ENCODE measurements at places on chromosomes 11 and 22.
A peak's percentile ranks its signal among the peaks of the same experiment; 100 is the strongest.

DNA sequence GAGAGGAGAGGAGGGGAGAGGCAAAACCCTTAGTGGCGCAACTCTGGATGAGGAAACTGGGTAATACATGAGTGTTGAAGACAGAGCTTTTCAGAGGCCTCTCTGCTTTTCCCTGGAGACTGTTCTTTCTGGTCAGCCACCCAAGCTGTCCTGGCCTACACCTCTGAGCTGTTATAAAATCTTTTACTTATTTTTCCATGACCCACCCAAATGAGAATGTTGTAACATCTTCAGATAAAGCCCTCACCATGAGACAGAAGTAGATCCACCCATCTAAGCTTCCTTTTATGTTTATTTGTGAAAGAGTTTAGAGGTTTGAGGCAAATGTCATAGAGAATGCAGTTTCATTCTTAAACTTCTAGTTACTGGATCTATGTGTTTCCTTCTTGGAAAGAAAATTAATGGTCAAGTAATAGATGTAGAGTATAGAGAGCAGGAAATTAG, 20.3 kb upstream of the APLP2 start:
- no peak for DNase-seq

DNA sequence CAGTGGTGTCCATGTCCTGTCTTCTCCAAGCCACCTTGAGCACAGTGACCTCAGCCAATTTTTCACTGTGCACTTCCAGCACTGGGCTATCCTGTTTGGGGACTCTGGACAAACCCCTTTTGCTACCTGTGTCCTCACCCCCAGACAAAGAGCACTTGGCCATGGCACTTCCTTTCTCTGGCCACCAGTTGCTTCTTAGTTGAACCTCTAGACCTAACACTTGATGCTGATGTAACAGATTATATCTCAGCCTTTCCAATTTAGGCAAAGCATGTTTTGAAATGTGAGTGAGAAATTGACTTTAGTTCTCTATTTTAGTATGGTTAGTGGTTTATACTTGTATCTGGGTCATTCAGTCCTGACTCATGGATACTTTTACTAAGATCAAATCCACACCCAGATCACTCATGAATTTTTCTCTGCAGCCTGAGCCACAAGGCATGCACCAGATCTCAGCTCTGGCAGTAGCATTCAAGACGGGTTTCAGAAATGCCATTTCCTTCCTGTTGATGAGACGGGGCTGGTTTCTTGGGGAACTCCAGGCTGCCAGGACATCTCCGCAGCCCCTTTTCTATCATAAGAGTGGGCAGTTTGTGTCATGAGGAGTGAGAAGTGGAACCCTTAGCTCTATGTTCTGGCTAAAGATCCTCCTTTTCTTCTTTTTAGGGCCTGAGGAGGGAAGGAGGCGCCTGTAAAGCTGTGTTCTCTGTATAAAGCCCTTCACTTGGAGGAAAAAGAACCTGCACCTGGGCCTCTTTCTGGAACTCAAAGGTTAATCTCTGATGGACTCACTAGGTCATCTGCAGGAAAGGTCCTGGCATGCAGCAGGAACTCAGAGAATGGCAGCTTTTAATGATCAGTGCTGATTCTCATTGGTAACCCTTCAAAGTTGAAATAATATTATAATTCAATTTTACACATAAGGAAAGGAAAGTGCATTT, 185.6 kb upstream of the TENM4 start:
- no peak for DNase-seq

DNA sequence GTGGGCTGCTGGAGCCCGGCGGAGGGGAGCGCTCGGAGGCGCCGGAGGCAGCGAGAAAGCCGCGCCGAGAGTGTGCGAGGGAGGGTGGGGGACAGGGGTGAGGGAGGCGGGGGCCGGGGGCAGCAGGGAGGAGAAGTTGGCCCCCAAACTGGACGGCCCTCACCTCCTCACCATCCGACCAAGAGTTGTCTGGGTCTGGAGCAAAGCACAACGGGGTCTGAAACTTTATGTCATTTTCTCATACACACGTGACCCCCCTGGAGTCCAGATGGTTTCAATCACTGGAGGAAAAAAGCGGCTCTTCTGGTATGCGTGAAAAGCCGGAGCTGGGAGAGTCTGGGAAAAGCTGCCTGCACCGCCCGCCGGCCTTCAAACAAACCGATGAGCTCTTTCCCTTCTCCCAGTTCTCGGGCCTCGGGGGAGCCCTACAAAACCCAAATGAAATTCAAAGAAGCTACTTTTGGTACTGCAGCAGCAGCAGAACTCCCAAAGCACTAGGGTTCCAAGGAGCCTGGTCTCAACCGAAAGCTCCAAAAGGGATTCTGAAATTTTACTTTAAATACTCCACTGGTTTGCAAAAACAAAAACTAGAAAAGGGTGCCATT, 39.7 kb upstream of the AKIP1 start:
- DNase-seq = peak; percentile 71

DNA sequence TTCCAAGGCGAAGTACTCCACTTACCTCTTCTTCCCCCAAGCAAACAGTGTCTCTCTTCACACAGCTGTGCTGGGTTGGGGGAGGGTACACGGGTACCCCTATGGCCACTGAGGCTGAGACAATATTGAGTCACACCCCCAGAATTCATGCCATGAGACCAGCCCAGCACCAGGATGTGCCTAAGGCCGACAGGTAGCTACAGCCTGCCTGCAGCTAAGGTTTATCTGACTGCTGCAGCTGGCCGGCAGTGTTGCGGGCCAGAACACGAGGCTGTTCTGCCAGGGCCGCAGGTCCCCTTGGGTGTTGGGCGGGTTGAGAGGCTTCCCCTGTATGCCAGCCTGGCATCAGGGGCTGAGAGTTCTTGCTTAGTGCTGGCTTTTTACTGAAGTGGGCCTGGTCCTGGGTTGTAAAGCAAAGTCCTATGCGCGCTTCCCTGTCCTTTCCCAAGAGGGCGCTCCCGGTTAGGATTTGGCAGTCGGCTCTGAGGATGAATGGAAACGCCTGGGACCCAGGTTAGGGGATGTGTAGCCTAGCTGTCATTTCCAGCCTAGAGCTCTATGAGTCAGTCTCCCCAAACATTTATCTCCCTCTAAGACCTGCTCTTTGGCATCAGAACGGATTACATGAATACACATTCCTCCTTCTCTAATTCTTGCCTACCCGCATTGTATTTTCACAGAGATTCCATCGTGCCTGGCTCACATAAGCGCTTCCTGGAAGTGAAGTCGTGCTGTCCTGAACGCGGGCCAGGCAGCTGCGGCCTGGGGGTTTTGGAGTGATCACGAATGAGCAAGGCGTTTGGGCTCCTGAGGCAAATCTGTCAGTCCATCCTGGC, 7.1 kb downstream of the USP18 start:
- DNase-seq = peak; percentile 86

DNA sequence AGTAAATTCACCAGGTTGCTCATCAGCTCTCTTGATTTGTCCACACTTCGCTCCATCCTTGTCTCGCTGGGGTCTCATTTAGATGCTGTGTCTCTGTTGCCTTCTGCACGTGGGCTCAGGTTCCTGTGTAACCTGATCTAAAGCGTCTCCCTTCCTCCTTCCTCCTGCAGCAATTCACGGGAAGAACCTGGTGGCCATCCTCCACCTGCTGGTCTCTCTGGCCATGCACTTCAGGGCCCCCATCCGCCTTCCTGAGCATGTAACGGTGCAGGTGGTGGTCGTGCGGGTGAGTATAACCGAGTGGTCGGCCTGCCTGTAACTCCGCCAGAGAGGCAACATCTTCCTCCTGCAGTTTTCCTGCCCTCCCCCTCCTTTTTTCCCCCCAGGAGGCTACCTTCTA, 48.0 kb upstream of the PARVG start:
- DNase-seq = no peak

GRCh38 chr11:116693593-116694348, 79.0 kb downstream of the BUD13 start:
- DNase-seq = no peak

DNA sequence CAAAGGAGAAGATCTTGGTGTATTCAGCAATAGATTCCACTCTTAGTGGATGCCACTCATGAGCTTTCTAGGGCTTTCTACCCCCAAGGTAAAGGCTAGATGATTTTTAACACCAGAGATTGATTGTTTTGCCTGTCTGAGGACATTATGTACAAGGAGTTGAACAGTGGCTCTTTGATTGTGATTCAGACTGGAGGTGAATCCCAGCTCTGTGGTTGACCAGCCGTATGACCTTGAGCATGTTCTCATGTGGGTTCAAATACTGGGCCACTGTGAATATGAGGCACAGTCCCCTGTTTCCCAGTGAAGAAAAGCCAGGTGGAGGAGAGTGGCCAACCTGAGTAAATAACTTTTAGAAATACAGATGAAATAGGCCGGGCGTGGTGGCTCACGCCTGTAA, 24.0 kb upstream of the PARVB start:
- DNase-seq = no peak

GRCh38 chr11:113862435-113862834, 12.9 kb downstream of the USP28 start:
- peak; percentile 84 for DNase-seq

GRCh38 chr11:104319396-104319795, 155.4 kb upstream of the PDGFD start:
- DNase-seq = no peak

DNA sequence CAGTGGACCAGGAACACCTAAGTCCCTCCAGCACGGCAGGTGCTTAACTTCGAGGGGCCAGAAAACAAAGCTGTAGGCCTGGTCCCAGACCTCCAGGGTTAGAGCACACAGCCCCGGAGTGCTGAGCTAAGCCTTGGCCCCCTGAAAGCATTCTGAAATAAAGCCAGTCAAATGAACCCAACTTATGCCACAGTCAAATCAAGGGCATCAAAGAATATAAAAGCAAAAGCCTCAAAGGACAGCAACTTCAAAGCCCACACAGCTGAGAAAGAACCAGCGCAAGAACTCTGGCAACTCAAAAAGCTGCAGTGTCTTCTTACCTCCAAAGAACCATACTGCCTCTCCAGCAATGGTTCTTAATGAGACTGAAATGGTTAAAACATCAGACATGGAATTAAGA, 39.1 kb downstream of the TMEM123 start:
- no peak for DNase-seq

GRCh38 chr22:44952863-44953746, 56.7 kb downstream of the PHF21B start:
- DNase-seq = no peak

DNA sequence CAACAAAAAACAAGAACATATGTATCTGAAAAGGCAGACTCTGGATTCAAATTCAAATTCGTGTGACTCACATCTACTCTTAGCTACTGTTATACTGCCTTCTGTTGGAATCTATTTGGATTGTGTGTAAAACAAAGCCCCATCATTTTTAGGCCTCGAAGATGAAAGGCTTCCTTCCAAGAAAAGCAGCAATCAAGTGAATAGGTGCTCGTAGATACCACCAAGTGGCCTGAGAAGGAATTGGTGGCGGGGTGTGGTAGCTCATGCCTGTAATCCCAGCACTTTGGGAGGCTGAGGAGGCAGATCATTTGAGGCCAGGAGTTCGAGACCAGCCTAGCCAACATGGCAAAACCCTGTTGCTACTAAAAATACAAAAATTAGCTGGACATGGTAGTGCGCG, 4.2 kb downstream of the GRAMD1B start:
- peak; percentile 16 for DNase-seq

- no peak for DNase-seq
These were observed 38.7 kb upstream of the TOP3B start for GRCh38 chr22:22021162-22021750.

- DNase-seq = no peak
These were observed 45.8 kb downstream of the OSBPL5 start for GRCh38 chr11:3119141-3119821.

GRCh38 chr11:14593671-14594070, 49.9 kb upstream of the PDE3B start:
- no peak for DNase-seq

GRCh38 chr11:112538534-112539280, 278.0 kb upstream of the PLET1 start:
- no peak for DNase-seq

DNA sequence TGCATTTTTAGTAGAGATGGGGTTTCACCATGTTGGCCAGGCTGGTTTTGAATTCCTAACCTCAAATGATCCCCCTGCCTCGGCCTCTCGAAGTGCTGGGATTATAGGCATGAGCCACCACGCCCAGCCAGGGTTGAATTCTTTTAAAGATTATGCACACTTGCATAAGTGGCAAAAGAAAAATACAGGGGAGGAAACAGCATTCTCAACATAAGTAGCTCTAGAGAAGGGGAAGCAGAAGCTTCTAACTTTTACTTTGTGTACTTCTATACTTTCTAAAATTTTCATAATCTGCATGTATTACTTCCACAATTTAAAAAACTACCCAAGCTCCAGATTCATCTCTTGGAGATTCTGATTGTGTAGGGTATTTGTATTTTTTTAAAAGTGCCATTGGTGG, 108.0 kb downstream of the SLC1A2 start:
- no peak for DNase-seq

GRCh38 chr22:18976197-18976751, 40.2 kb upstream of the PRODH start:
- no peak for DNase-seq

DNA sequence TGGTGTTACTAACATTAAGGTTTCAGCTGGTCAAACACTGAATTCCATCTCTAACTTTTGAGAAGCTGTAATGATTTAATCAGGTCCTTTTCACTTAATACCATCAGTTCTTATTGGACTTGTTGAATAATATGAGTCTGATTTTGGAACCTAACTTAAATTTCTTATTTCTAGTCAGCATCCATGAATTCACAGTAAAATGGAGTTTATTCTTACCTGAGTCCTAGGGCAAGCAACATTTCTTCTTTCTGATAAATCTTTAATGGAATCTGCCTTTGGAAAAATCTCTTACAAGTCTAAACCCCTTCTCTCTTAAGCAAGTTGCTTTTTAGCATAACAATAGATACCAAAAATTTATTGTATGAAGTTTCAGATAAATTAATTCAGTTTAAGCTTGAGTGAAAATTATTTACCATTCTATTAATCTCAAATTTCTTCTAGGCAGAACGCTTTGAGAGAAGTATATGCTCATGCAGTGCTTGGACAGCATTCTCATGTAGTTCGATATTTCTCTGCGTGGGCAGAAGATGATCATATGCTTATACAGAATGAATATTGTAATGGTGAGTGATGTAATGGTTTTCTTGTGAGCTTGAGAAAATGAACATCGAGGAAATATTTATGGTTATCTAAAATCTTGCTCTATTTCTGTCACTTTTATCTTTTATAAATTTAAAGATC, 3.4 kb downstream of the WEE1 start:
- no peak for DNase-seq

- peak; percentile 34 for DNase-seq
These were observed 38.1 kb downstream of the NUP50 start for GRCh38 chr22:45201678-45202332.

- peak; percentile 12 for DNase-seq
These were observed 10.2 kb downstream of the CLDN25 start for GRCh38 chr11:113789675-113790320.

GRCh38 chr22:43860126-43860525, 2.2 kb downstream of the SULT4A1 start:
- DNase-seq = no peak

- peak; percentile 50 for DNase-seq
These were observed 5.9 kb upstream of the FCHSD2 start for GRCh38 chr11:73147771-73148681.

DNA sequence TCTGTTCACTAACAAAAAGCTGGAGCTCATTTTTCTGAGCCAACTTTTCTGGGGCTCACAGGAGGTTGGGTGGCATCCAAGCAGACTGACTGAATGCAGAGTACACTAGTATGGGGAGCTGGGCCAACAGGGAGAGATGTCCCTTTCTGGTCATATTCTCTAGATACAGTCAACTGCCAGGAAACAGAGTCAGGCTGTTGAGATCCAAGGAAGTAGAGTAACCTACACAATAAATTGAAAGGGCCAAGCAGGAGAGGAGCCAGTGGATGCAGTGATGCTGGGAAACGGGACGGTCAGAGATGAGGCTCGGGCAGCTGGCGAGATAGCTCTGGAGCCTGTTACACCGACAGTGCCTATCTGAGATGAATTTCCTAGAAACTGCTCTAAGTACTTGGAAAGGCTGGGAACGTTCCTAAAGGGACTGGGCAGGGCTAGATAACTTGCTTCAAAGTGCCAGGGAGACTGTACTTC, 71.1 kb downstream of the LARGE2 start:
- DNase-seq = no peak

Data from DMS53 (cell line).